Stimulated activated CD4-positive, alpha-beta T cell treated with anti-CD3 and anti-CD28 coated beads, Interleukin-4, amount 100 ng/mL, for 4 hours (primary cell): ENCODE measurements at places on chromosomes 4 and X.

GRCh38 chrX:149495573-149496071 is 9.5 kb downstream of the IDS start:
- no peak for DNase-seq

DNA sequence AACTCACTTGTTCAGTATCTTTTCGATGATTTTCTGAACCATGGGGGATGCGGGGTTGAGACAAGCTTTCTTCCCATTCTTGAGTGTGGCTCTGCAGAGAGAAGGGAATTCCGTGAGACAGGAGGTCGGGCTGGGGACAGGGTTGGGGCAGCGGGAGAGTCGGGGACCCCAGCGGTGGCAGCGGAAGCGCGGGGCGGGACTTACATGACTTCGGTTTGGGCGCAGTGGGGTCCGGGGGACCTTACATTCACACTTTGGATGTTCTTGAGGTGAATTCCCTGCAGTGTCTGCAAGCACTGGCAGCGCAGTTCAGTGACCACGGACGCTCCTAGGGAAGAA is 434 bp downstream of the CXCL3 start:
- no peak for DNase-seq

DNA sequence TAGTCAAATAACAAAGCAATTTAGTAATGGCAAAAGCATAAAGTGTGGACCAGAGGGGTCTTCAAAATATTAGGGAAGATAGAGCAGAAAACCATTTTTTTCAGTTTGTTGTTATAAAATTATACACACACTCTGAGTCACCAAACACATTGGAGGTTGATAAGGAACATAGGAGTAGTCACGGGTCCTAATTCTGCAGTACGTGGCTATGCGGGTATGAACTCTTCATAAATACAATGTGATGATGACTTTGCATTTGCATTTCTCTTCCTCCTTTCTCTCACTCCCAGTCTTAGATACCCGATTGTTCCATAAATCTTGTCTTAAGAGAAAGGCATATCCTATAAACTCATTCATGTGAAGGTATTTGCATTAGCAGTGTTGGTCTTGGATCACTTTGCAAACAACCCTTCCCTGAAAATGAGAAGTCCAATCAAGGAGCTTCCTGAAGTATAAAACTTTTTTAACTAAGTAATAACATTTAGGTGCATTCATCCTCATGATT is 223.6 kb downstream of the PALLD start:
- DNase-seq, result no peak

DNA sequence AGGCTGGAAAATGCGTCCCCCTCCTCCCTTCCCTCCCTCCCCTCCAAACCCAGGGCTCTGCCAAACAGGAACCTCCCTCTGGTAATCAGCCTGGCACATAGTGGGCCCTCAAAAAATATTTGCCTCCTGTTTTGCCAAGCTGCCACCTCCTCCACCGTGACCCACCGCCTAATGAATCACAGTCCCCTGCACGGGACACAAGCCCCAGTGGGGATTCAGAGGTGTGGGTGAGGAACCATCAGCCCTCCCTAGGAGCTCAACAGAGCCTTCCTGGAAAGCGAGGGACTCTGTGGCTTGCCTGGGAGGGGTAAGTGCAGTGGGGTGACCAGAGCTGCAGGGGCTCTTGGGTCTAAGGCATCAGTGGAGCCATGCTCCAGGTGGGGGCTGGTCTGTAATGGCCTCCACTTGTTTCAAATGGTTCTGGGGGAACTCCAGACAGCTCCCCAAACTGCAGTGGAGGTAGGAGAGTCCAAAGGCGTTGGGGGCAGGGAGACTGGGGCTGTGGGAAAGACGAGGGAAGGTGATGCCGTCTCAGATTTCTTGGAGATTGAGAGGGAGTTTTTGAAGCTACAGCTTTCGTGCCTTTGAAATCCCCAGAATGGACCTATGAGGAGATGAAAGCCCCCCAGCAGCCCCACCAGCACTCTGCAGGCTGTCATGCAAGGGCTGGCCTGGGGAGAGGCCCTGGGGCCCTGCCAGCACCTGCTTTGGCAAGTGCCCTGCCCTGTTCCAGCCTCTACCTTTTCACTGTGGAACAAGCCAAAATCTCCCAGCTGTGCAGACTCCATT is 1.0 kb upstream of the PPP2R2C start:
- no peak for DNase-seq

DNA sequence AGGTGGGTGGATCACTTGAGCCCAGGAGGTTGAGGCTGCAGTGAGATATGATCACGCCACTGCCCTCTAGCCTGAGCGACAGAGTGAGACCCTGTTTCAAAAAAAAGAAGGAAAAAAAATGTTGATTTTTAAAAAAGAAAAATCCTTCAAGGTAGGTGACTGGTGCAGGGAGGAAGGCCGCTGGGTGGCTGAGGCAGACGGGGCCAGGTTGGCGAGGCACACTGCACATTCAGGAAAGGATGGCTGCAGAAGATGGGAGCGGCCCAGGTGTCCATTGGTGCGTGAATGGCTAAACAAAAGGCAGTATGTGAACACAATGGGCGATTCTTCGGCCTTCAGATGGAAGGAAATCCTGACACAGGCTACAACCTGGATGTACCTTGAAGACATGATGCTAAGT is 30.4 kb downstream of the DCTD start:
- DNase-seq, result no peak

GRCh38 chrX:31497086-31497485 is 425.2 kb upstream of the FTHL17 start:
- DNase-seq, result no peak

- DNase-seq, result no peak
These were observed 1365.8 kb upstream of the DIAPH2 start for GRCh38 chrX:95318882-95319281.

DNA sequence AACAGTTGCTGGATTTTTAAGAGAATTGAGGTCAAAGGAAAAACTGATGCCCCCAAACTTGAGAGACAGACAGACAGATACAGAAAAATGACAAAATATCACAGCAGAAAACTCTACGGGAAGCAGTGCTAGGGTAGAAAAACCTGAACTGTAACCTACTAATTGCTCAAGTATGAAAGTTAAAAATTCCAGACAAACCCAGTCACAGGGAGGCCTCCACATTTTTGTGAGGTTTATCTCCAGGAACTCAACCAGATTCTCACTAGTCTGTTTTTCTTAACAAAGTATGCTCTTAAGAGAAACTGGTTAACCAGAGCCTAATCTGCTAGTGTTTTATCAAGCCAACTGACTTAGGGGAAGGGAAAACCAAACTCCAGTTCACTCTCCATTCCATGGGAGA is 19.9 kb upstream of the PPP3CA start:
- no peak for DNase-seq

DNA sequence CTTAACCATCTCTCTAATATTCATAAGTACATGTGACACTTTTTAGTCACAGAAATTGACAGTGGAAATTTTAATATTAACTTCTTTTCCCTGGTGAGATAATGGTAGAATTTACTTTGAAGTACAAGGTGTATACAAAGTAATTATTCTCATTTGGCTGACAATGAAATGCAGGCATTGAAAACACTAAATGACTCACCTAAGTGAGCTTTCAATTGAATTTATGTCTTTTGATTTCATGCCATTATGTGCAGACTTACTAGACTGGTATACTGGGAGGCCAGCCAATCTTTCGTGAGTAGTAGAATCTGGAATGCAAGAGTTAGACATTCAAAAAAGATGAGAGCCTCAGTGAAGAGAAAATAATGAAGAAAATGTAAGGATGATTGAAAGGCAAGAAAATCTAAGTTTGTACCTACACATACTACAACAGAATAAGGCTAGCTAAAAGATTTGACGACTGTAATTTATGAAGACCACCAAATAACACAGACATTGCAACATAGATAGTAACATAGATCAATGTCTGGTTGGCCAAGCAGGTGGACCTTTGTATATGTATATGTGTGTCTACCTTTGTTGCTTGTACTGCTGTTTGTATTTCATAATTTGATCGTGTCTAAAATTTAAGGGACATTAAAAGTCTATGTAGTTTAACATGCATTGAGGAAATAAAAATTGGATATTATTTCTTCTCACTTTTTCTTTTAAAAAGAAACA is 459.7 kb downstream of the IL15 start:
- DNase-seq, result no peak

DNA sequence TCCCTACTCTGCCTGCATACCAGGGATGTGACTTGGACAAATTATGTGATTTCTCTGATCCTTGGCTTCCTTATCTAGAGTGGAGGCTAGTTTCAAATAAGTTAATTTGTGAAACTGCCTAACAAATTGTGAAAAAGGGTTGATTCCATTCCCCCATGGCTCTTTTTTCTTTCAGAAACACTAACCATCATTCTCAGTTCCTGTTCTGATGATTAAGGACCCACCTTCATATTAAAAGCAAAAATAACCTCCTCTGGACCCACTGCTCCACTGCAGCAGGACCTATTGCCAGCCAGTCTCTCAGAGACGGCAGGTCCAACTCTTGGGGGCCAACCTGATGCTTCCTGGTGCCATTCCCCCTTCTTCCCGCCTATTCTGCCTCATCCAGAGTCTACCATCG is 4.5 kb upstream of the ANXA5 start:
- no peak for DNase-seq

GRCh38 chrX:48663241-48663640 is 20.4 kb upstream of the WAS start:
- DNase-seq, result no peak

GRCh38 chr4:155887847-155888570 is 15.5 kb upstream of the TDO2 start:
- DNase-seq, result no peak

- DNase-seq, result no peak
These were observed 52.6 kb downstream of the DDX53 start for GRCh38 chrX:23052324-23052723.

GRCh38 chr4:179858221-179858620 is 2385.0 kb upstream of the TENM3 start:
- DNase-seq, result no peak

DNA sequence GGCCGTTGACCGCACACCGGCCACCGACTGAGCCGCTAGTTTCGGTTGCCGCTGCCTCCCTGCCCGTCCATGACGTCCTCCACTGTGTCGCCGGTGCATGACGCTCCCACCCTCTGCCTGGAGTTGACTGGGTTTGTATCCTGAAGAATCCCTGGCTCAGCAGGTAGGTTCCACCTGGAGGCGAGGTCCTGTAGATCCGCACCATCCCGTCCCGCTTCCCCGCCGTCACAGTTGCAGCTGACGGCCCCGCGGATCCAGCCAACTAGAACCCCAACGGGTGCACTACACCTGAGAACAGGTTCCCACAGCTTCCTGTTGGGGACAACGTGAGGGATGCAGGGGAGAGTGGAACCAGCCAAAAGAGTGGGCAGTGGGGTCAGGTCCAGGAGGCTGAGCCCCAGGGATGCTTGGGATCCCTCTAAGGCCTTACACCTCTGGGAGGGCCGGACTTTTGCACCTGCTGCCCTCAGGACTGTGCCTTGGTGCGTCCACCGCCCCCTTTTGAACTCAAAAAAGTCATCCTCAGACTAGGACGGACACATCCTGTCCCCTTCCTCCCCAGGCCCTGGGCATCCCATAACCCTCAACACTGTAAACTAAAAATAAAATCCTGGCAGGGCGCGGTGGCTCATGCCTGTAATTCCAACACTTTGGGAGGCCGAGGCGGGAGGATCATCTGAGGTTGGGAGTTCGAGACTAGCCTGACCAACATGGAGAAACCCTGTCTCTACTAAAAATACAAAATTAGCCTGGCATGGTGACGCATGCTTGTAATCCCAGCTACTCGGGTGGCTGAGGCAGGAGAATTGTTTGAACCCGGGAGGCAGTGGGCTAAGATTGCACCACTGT is 1.1 kb upstream of the SLBP start:
- DNase-seq, result no peak

GRCh38 chr4:110119880-110120279 is 78.5 kb downstream of the ELOVL6 start:
- no peak for DNase-seq

GRCh38 chrX:9847071-9847470 is 60.8 kb downstream of the SHROOM2 start:
- DNase-seq, result no peak

DNA sequence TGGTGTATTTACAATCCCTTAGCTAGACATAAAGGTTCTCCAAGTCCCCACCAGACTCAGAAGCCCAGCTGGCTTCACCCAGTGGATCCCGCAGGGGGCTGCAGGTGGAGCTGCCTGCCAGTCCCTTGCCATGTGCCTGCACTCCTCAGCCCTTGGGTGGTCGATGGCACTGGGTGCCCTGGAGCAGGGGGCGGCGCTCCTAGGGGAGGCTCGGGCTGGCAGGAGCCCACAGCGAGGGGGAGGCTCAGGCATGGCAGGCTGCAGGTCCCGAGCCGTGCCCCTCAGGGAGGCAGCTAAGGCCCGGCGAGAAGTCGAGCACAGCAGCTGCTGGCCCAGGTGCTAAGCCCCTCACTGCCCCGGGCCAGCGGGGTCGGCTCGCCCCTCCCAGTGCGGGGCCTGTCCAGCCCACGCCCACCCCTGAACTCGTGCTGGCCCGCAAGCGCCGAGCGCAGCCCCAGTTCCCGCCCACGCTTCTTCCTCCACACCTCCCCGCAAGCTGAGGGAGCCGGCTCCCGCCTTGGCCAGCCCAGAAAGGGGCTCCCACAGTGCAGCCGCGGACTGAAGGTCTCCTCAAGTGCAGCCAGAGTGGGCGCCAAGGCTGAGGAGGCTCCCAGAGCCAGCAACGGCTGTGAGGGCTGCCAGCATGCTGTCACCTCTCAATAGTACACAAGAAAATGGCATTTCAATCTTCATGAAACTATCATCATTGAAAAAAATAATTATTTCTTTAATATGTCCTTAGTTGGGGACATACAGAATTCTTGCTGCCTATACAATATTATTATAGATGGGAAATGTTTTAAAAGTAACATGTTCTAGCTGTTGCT is 189.1 kb downstream of the SLC7A11 start:
- DNase-seq, result no peak

DNA sequence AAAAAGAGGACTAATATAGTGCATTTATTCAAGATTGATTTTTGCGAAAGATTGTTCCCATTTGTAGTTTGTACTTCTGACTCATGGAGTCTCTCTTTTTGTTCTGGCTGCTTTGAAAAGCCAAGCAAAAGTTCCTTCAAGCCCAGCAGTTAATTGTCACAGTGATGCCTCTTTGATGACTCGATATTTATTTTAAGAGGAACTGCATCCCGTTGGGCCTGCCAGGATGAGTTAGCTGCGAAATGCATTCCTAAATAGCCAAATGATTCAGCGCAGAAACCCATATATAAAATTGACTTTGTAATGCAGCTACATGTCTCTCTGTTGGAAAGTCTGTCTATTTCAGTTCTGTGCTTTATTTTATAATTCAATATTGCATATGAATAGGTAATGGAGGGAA is 295.1 kb downstream of the GBA3 start:
- DNase-seq, result no peak

DNA sequence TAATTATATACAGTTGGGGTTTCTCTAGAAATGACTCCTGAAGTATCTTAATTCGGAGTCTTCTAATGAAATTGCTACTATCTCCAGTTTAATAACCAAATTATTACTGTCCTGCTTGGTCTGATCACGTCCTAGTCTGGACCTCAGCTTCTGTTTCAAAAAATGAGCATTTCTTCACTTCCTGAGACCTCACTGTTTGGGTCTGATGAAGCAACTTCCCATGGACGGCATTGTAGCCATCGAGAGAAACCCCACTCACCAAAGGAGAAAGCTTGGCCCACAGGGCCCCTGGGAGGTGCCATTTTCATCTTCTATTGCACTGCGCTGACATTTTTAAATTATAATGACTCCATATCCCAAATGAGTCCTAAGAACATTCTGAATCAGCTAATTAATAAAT is 178.0 kb downstream of the MGST2 start:
- DNase-seq, result no peak

- DNase-seq, result no peak
These were observed 61.0 kb downstream of the ZCCHC12 start for GRCh38 chrX:118884552-118885138.
